NCI-H524 (cell line): ENCODE measurements at places on chromosomes 2 and 18.

GRCh38 chr2:238431456-238431855, 4.7 kb downstream of the ASB1 start:
- DNase-seq: no peak

DNA sequence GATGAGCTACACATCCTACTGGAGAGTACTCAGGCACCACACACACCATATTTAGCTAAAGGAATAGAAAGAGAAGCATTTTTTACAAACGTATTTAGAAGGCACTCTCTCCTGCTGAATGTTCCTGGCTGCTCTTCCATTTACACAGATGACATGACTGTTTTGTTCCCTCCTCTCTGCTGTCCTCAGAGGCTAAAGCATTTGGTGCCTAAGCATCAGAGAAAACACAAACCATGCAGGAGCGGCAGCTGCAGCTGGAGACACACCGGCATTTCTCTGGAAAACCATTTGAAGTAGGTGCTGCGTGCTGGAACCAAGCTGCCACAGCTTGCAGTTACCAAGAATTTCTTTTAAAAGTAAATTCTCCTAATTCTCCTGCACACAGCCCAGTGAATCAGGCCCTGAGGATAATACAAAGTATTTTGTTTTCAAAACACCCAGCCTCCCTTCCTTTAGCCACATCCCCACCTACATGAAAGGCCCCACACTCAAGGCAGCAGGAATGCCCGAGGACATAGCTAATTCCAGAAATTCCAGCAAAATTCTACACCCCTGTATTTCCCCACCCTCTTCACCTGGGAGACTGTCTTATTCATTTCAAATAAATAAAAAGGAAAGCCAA, 488.9 kb upstream of the SOX11 start:
- no peak for DNase-seq

DNA sequence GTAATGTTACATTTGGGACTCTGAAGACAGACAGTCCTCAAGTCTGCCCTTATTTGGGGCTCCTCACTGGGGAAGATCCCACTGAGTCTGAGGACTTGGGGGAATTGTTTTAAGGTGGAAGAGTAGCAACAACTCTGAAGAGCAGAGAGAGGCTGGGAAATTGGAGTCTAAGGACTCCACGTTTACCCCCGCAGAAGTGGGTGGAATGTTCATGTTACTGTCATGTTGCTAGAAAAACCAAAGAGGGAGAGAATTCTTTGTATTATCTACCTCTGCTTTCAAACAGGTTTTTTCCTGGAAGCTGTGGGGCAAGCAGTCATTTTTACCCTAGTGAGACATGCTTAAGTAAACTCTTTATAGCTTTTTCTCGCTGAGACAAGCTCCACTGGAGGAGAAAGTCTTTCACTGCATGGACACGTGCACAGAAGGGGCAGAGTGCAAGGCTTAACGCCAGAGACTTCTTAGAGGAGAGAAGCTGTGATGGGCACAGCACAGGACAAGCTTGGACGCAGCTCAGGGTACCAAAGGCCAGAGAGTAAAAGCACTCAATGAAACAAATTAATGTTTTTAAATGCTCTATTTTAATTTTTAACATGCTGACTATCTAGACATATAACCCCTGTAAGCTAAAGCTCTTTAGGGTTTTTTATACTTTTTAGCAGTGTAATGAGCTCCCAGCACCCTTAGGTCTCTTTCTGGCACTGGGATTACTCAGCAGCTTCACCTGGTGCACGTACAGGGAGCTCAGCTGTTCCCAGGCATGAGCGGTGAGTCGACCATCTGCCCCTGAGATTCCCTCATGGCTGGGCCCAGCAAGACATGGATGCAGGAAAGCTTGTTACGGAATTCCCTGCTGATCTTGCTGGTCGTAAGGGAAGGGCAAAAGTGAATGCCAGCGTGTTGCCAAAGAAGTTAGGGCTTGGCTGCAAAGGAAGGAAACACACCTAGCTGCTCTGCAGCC, 54.5 kb upstream of the BIN1 start:
- DNase-seq: no peak

- DNase-seq: no peak
These were observed 34.3 kb downstream of the LPIN2 start for GRCh38 chr18:2978661-2979106.

DNA sequence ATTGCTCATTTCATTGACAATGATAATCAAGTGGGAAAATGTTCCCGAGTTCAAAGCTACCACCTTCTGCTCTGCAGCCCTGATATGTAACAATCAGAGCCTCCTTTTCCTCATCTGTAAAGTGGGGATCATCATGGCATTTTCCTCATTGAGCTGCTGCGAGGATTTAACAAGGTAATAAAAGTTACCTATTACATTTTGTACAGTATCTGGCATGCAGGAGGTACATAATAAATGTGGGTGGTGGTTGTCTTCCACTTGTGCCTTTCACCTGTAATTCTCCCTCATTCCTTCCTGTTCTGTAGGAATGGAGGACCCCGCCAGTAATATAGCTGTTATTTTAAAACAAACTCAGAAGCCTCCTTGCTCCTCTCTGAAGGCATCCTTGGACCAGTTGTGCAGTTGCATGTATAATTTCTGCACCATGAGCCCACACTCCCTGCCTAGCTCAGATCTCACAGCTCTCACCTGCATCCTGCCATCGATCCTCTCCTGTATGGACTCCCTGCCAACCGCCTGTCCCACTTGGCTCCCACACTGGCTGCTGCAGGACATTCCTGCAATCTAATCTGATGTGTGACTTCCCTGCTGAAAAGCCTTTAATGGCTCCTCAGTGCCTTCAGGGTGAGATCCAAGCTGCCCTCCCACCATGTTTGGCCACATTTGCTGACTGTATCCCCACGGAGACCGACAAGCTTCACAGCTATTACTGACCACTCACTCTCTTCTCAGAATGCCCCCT, 350.4 kb downstream of the EN1 start:
- no peak for DNase-seq
